Activated effector memory CD4-positive, alpha-beta T cell treated with Interleukin-2 at 50 U/mL for 16 hours (primary cell): ENCODE measurements at places on chromosomes 3 and 15.
A peak's percentile ranks its signal among the peaks of the same experiment; 100 is the strongest.

DNA sequence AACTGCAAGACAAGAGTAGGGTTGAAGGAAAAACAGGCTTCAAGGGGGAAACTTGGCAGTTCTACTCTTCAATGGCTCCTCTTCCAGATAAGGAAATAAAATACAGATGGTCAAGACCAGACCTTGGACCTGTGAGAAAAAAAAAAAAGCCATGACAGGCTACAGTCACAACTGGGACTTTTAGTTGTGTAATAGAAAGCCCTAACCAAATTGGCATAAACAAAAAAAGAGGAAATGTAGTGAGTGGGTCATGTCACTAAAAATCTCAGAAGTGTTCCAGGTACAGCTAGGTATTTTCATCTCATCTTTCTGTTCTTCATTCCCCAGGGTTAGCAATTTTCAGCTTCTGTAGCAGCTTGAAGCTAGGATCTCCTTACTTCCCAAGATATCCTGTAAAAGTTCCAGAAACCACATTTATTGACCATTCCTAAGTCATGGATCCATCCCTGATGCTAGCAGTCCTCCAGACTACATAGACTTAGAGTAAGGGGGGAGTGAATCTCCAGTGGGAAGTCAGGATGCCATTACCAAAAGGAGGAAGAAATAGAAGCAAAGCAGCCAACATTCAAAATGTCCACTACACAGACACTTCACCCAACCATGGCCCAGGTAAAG, 61.0 kb upstream of the CSTA start:
- DNase-seq = no peak

- DNase-seq = no peak
Measured at GRCh38 chr3:23949784-23950183, 4.7 kb downstream of the NR1D2 start.

- DNase-seq = no peak
Measured at GRCh38 chr3:63244486-63244885, 33.6 kb upstream of the SYNPR start.

DNA sequence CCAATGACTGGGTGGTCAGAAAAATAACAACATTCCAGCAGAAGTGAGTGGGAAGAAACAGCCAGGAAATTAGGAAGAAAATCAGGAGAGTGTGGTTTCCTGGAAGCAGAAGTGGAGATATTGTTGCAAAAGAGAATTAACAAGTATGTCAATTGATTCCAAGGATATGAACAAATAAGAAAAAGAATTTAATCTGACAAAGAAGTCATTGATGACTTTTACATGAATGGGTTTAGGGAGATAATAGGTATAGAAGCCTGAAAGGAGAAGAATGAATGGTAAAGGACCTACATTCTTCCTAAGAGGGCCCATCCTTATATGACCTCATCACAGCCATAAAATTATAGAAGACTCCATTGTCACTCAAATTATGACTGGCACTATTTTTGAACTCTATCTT, 1440.1 kb downstream of the OTOL1 start:
- DNase-seq = no peak

DNA sequence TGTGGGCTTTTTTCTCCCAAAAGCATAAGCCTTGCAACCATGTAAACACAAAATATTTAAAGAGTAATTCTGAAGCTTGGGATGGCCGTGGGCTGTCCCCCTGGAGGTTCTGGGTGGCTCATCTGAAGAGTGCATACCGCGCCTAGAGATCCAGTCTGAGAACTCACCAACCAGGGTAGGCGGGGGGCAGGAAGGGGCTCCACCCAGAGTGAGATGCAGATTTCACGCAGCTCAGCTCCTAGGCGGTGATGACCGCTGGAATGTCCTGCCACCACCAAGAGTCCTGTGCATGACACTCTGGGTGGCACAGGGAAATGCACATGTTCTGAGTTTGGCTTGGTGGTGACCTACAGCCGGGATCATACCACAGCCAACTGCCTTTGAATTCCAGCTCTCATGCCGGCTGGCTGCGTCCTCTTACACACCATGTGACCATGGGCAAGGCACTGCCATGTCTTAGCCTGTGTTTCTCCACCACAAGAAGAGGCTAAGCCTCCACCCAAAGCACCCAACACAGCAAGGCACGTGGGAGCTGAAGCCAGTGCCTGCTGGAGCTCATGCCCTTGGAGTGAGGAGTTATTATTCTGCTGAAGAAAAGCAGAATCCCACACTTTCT, 125.1 kb upstream of the IQSEC1 start:
- no peak for DNase-seq

DNA sequence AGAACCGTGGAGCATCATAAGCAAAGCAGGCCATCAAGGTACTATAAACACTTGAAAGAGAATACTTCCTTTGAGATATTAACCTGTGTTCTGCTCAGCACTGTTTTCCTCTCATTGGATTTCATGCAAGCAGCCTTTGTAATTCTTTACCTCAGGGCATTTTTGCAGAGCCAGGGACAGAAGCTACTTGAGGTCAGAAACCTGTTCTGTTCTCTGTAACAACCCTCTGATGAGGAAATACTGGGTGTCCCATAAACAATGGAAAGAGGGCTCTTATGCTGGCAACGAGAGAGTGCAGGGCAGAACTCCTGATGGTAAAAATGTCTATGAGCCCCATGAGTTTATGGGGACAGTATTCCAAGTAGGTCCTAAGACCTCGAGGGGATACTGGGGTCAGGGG, 66.0 kb downstream of the DCLK3 start:
- DNase-seq = no peak

GRCh38 chr15:31161951-31162350, 60.4 kb upstream of the TRPM1 start:
- DNase-seq = no peak

- DNase-seq = no peak
Measured at GRCh38 chr3:123405936-123406510, 42.9 kb downstream of the ADCY5 start.

DNA sequence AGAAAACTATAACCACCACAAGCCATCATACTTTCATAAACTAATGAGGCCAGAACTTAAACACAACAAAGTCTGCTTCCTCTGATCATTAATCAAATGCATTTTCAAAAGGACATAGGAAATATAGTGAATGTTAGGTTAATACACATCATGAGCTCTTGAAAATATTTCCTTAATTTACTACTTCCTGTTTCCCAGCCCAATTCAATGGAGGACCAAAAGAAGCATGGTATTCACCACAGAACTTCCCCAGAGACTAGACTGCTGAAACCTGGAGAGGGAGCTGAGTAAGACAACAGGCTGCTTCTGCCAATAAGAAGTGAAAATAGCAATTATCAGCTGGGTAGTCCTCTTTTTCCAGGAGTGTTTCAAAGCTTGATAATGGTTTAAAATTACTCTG, 250.3 kb downstream of the ULK4 start:
- no peak for DNase-seq

GRCh38 chr3:16286161-16286560, 21.1 kb downstream of the OXNAD1 start:
- DNase-seq = peak; percentile 64

DNA sequence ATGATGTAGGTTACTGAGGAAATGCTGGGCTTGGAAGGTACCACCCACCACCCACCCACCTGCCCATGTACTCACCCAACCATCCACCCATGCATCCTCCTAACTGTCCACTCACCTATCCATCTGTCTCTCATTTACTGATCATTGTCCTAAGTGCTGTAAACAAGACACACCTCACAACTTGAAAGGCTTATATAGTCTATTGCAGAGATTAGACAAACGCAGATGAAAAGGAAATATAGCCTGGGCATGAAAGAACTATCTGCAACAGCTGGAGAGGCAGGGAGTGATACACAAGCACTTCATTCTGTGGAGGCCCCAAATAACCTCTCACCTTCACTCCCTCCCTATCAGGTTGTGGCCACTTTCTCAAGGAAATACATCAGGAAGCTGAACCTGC, 54.0 kb downstream of the DAPK2 start:
- no peak for DNase-seq
